Epithelial cell of esophagus (primary cell): ENCODE measurements at places on chromosomes 6 and 20.

DNA sequence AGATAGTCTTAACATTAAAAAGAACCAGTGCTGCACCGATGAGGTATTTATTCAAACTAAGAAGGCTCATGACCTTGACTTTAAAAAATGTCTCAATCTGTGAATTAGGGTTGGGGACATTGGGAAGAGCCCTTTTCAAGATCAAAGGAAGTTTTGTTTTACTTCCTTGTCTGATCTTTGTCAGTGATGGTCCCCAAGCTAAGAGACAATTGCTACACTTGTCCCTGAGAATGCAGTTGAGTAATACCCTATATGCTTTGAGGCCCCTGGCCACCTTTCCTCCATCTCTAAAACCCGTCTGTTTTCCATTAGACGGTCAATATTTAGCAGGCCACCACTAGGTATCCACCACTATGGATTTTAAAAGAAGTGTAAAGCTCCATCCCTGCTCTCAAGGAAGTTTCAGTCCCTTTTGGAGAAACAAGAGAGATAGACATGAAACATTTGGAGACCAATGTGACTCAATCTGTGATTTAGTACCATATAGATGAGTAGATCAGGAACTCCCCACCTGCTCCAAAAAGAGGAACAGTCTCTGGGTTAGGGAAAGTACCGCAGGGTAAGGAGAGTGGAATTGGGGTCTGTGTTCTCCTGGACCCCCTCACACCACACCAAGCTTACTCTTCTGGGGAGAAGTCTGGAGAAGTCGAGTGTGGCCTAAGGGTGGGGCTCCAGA is 99.1 kb upstream of the ISM1 start:
- DNase-seq: no peak

DNA sequence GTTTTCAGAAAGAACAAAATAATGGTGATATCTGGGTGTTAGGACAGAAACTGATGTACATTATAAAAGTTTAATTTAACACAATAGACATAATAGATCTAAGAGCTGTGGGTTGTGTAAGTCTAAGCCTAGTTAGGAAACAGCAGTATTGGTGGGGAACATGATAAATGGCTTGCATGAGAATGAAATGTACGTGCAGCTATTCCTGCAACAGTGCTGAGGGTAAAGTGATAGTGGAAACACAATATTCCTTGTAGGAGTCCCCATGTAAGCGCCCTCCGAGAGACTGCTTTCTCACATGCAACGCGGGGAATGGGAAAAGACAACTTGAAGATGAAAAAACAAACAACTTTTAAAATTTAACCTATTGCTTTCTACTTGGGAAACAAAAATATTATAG is 96.6 kb upstream of the TRAF3IP2 start:
- DNase-seq: no peak

GRCh38 chr6:3532296-3532916 is 75.6 kb upstream of the SLC22A23 start:
- DNase-seq: no peak

- no peak for DNase-seq
Measured at GRCh38 chr6:149389509-149390297, 10.4 kb upstream of the SUMO4 start.

DNA sequence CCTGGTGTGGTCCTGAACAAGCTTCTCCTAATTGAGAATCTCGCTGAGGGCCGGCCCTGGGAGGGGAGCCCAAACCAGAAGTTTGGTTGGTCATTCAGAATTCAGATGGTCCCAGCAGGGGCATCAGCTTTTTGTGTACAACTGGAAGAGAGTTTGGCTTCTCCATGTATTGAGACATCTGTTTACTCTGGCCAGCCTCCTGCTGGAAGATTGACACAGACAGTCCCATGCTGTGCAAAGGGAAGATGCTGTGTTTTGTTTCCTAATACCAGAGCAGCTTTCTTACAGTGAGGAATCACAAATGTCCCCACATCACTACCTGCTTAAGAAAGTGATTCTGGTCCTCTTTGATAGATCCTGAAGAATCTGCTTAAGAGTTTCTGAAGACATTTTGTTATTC is 97.8 kb downstream of the PLEKHG1 start:
- DNase-seq: no peak

DNA sequence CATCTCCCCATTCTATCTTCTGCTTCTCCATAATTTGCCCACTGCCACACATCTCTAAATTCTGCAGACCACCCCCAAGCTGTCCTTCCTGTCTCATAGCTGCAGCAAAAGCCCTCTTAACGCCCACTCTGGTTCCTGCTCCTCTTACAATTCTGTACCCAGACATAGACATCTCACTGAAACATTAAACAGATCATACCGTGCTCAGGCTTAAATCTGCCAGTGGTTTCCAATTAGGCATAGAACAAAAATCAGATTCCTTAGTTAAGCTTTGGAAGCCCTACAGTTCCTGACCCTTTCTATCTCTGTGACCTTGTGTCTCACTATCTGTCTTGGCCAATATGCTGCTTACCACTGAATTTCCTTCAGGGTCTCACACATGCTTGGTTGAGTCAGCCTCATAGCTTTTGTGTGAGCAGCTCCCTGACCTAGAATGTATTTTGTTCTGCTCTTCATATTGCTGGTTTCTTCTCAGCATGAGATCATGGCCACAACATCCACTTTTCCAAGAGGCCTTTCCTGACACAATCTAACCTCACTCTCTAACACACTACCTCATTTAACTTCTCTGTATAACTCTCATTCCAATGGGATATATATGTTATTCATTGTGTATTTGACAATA is 749.7 kb downstream of the MAFB start:
- no peak for DNase-seq

GRCh38 chr20:815914-816606 is 17.5 kb upstream of the FAM110A start:
- peak; percentile 60 for DNase-seq

DNA sequence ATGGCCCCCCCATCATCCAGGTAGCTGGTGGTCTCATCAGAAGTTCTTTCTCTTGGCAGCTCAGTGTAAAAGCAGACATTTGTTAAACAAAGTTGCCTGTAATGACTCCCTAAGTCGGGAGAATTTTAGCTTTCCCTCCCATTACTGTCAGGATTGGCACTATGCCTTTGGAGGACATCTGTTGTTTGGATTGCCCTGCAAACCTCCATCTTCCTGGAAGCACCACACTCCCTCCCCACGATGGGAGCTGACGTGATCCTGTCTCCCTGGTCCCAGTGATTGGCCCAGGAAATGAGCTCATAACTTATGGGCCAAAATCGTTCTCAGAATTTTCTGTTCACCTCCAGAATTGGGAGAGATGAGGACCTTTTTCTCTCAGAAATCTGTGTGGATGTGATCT is 42.6 kb upstream of the CNR1 start:
- no peak for DNase-seq

- DNase-seq: no peak
Measured at GRCh38 chr20:44282192-44282591, 28.8 kb downstream of the FITM2 start.

GRCh38 chr20:24895431-24895830 is 53.6 kb upstream of the CST7 start:
- no peak for DNase-seq

- DNase-seq: peak; percentile 44
Measured at GRCh38 chr20:39822667-39823066, 860.5 kb downstream of the DHX35 start.

DNA sequence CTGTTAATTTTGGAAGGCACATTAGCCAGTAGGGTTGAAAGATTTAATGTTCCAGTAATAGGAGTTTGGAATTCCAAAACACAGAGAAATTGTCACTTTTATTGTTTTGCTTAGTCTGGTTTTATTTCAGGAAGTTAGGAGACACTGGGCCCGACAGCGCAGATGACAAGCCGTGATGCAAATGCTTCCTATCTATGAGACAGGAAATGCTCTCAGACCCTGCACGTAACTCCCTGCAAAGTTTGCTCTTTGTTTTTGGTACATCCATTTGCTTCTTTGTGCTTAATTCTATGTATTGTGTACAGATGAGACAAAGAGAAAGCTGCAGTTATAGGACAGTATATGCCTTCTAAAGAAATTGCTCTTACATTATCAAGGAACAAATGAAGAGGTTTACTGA is 201.6 kb upstream of the SGK1 start:
- no peak for DNase-seq

GRCh38 chr6:72212686-72213085 is 326.3 kb downstream of the RIMS1 start:
- DNase-seq: no peak

DNA sequence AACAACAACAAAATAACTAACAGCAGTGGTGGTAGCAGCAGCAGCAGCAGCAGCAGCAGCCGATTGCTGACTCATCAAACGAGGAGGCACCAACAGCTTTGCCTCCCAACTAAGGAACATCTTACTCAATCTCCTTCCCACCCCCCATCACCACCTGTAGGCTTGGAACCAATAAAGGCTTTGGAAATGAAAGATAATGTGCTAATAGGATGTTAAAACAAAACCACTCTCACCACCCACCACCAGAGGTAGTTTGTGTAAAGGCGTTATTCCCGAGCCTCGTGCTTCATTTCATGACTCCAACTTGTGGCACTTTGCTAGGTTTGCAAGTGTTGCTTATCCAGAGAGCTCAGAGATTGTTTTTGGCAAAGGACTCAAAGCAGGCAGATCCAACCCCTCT is 346.5 kb downstream of the CD83 start:
- peak; percentile 20 for DNase-seq

GRCh38 chr6:29826271-29826670 is 1.4 kb upstream of the HLA-G start:
- peak; percentile 78 for DNase-seq

DNA sequence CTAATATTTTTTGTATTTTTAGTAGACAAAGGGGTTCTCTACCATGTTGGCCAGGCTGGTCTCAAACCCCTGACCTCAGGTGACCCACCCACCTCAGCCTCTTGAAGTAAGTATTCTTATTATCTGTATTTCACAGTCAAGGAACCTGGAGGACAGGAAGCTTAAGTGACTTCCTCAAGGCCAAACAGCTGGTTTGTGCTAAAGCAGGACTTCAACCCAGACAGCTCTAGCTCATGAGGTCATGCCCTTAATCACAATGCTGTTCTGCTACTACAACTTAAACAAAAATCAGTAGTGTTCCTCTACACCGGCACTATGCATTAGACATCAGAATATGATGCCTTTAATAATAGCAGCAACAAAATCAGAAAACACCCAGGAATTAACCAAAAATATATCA is 168.9 kb downstream of the ADGB start:
- DNase-seq: no peak

GRCh38 chr6:57302477-57302876 is 15.0 kb upstream of the PRIM2 start:
- no peak for DNase-seq

- DNase-seq: no peak
Measured at GRCh38 chr6:168756009-168756634, 315.1 kb downstream of the SMOC2 start.

GRCh38 chr6:113805173-113805790 is 51.9 kb upstream of the MARCKS start:
- DNase-seq: no peak

DNA sequence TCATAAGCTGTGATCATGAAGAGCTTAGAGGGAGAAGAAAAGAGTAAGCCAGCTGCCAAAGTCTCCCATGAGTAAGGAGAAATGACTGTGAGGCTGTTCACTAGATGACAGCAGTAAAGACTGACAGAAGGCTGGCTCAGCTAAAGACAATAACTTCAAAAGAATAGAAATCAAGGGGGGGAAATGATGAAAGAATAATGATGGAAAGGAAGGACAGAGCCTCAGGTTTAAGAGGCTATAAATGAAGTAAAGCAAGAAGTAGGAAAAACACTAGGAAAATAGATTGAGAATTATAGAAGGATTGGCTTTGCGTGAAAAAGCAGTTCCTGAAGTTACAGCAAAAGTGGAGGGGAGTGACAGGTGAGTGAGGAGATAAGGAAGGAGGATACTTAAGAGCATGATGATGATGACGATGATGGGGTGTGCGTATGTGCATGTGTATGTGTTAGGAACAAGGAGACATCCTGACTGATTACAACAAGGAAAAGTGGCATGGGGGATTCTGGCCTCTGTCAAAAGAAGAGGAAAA is 48.2 kb downstream of the HBS1L start:
- DNase-seq: peak; percentile 11

DNA sequence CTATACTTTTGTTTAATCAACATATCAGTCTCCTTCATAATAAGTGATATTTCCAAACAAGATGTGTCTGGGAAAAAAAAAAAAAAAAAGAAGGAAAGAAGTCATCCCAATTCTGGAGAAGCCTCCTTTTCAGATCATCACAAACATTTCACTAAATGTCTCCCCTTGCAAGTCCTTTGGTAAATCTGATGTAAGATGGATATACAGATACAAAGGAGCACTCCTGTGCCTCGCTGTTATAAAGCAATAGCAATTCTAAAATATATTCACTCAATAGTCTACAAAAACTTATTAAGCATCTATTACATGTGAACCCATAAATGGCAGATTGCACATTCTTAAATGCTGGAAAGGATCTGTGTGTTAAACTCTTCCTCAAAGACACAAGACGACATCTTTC is 17.4 kb downstream of the STAU1 start:
- DNase-seq: no peak

DNA sequence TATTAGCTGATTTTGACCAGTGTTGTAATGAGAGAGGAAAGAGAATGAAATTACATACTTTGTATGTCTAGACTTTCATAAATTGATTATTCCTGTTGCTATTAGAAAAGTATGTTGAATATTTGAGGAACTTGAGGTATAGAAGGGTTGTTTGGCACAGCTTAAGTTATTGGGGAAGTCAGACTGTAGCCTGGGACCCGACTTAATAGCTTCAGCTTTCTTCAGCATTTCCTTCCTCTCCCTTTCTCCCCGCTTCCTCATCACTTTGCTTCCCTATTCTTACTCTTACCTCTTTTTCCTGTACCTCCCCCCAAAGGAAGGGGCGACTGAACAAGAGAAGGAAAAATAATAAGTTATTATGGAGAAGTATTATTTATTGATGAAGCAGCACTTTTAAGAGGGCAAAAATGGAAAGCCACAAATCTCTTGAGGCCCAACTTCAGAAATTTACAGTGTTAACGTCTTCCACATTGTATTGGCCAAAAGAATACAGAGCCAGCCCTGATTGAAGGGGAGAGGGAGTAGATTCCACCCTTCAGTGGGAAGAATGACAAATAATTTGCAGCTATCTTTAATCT is 7.4 kb downstream of the SENP6 start:
- no peak for DNase-seq

DNA sequence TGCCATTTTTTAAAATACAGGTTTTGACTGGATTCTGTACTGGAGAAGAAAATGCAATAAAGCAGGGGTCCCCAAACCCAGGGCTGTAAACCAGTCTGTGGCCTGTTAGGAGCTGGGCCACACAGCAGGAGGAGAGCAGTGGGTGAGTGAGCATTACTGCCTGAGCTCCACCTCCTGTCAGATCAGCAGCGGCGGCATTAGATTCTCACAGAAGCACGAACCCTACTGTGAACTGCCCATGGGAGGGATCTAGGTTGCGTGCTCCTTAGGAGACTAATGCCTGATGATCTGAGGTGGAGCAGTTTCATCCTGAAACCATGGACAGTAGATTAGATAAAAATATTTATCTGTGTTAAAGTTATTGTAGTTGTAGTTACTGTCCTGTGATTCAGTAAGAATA is 21.1 kb upstream of the FBXO9 start:
- DNase-seq: no peak
